ENCODE measurements at places on chromosomes 2 and 18.

DNA sequence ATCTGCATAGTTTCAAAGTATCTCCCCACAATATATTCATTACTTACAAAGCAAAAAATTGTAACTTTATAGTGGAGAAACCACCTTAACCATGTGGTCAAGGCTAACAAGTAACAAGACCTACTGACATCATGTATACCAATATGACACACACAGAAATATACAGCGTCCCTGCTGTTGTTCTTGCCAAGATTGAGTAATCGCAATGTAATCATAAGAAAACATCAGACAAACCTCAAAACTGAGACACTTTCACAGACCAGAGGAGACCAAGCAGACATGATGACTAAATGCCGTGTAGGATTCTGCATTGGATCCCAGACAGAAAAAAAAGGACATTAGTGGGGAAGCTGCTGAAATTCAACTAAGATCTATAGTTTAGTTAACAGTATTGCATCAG, 123.0 kb downstream of the ACAA2 start:
- no peak for DNase-seq

DNA sequence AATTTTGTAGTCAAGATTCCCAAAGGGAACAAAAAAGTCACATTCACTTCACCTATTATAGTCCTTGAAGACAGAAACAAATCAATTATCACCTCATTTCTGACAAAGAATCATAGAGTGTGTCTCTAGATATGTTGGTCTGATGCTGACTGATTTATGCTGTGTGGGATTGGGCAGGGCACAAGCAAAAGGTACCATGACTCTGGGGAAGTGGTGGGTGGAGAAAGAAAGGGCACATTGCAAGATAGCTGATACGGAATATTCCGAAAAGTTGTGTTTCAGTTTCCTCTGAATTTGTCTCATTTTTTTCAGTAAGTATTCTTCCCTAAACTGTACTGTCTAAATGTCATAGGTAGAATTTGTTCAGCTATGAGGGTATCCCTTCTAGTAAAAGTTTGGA, 268.0 kb downstream of the MREG start:
- DNase-seq = no peak

DNA sequence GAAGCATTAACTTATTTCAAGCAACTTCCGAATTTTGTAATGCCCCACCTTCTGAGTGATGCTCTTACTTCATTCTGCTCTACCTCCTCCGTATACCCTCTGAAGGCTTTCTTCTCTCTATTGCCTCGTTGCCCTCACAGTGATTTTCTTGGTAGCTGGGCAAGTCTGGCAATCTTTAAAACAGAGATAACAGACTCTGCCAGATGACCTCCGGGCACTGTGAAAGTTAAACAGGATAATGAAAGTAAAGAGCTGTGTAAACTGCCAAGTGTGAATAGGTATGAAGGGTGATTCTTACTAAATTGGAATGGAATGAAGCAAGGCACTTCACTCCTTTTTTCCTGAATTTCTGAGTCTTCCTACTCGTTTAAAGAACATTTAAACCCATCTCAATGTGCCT, 207.3 kb upstream of the GYPC start:
- DNase-seq = no peak

DNA sequence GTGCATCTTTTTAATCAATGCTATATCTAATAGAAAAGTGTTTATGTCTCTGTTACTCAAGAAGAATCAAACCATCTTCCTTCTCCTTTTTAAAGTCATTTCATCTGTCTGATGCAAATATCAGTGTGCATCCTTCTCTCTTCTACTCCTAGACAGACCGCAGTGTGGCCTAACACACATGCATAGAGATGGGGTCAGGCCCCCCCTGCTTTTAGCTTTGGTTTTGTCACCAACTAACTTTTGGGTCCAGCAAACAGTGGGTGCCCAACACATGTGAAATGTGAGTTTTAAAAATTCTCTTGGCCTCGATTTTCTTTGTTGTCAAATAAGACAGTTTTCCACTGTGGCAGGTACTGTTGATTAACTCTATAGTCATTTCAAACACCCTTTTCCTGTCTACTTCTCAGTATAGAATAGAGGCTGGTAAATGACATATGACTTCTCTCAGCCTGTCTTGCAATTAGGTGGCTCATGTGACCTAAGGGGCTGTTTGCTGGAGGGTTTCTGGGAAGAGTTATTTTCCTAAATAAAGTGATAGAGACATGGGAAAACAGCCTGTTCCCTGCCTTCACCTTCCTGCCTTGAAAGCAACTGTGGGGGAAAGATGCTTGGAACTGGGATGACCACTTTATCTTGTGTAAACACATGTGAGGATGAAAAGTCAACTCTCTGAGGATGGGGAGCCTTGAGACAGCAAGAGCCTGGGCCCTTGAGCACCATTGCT, 65.7 kb upstream of the DARS1 start:
- DNase-seq = no peak

- peak; percentile 96 for DNase-seq
These were observed at the start of gene GCA for GRCh38 chr2:162343824-162344616. GCA (plus strand) TSS chr2:162344132; CDS start chr2:162344249, 117 bp downstream.

- no peak for DNase-seq
These were observed 2.4 kb downstream of the TMEM200C start for GRCh38 chr18:5892823-5893431.

DNA sequence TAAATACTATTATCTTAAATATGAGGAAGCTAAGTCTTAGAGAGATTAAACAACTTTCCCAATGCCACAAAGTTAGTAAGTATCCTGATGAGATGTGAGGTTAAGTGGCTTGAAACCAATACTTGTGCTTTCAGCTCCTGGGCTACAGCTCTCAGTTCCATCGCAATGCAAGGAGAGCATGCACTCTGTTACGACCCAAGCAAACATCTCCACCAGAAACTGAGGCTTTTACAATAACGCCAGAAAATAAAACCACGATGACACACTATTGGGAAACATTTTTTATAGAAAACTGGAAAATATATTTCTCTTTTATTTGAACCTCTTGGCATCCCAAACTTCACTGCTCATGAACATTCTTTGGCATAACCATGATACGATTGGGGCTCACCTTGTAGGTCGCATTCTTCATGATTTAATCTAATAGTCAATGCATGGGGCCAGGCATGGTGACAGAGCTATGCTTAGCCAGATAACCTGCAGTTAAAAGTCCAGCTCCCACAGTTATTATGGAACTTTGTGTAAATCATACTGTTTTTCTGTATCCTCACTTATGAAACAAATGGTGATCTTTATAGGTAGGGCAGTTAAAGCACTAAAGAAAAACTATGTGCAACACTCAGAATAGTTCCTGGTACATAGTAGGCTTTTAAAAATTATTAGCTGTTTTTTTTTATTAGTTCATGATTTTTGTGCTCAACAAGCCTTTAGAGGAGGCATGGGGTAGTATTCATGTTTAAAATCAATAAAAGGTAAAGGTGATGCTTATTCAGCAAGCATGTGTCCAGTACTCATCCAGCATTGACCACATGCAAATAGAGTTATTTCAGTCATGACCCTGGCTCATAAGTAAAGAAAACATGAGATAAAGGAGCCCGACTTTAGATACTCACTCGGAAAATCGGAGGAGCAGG, 238.3 kb upstream of the TRIB2 start:
- DNase-seq = no peak

- no peak for DNase-seq
These were observed 2.7 kb upstream of the LCT start for GRCh38 chr2:135839713-135840112.

DNA sequence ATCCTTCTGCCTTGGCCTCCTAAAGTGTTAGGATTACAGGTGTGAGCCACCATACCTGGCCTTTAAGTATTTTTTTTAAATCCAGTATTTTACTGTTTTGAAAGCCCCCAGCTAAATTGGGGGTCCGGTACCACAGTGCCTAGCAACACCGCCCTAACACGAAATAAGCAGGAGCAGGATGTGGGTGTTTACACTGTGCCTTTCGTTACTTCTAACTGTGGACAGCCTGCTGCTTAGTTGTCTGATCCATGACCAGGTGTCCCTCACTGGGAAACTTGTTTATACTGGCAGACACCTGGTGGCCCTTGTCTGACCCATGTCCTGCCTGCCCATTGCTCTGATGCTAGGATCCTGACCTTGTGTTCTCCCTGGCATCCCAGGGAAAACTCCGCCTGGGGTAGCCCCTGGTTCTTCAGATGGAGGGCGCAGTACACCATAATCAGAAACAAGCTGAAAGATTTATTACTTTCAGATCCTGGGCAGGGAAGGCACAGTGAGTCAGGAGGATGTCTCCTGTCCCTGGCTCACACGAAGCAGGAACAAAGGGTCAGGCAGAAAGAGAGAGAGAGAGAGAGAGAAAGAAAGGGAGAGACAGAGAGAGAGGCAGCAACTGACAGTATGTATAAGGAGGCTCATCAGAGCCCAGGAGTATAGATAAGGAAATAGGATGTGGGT, 55.7 kb downstream of the NCAPH start:
- DNase-seq = no peak

GRCh38 chr2:10557506-10558265, 109.6 kb upstream of the ODC1 start:
- DNase-seq = no peak

DNA sequence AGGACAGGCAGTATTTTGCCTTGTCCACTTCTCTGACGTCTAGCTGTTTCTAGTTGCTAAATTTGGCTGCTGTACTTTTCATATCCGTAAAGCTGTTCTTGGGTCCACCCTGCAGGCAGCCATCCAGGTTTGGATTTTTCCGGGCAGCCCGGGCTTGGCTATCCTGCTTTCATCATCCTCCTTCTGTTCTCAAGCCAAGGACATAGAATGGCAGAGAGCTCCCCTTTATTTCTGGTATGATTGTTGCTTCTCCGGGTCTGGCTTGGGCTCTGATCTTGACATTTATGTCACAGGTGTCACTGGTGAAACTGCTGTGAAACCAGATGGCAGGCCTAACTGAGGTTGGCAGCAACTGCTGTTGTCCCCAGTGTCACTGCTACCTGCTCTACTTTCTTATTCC, 35.5 kb downstream of the SCN2A start:
- no peak for DNase-seq

DNA sequence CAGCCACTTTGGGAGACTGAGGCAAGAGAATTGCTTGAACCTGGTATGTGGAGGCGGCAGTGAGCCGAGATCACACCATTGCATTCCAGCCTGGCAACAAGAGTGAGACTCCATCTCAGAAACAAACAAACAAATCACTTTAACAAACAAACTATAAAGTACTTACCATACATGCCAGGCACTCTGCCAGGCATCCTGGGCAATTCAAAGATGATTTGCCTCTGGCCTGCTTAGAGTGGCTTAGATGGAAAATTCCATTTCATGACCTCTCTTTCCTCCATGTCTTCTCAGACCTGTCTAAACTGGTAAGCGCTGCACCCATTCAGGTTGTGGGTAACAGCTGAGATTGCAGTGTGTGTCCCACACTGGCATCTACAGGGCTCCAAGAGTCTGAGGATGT, 273.2 kb downstream of the BCL2 start:
- no peak for DNase-seq

- no peak for DNase-seq
These were observed 260.2 kb downstream of the ZNF407 start for GRCh38 chr18:74857901-74858300.

DNA sequence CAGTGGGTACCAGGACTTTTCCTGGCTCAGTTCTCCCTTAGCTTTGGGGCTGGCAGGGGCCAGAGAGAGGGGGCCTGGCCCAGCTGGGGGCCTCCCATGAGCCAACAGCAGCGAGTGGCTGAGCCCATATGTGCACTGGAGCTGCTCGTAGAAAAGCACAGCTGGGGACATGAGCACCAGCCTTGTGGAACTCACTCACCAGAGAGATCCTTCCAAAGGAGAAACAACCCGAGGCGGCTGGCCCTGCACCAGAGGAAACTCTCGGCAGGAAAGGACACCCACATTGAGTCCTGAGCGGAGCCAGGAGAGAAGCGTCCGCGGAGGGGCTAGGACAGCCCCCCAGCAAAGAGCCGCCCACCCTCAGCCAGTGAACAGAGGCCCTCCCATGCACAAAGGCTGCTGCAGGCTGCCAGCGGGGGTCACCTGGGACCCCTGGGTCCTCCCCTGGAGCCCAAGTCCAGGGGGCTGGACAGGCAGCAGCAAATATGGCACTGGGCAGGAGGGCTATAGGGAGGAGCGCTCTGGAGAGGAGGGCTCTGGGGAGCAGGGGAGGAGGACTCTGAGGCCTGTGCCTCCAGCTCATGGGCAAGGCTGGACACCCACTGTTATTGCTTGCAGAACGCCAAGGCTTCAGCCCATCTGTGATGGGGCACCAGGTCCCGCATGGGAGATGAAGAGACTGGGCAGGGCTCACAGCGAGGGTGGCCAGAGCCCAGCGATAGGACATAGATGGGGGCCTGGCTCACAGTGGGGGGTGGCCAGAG, 42.1 kb upstream of the SNED1 start:
- DNase-seq = no peak

DNA sequence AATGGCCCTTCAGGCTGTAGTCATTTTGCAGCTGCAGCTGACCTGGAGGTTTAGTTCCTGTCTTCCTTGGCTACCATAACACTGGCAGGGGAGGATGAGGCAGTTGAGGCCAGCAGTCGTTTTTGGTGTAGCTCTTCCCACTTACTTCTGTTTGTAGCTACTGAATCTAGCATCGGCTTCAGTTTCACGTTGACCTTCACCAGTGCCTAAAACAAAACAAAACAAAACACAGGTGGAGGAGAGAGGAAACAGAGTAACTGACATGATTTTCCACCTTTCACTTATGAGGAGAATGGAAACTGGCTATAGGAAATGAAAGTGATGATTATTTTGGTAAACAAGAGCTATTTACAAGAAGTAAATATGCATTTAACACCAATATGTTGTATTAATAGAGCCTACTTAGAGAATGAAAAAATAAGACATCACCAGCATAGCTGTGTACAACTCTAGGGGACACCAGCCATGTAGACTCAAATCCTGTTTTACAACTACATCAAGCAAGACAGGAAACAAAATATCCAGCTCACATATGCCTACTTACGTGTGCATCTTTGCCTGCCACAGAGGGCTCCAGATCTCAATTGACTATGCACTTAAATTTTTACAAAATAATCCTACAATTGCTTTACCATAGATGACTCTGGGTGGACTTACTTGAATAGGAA, 236.9 kb downstream of the AGPS start:
- no peak for DNase-seq

GRCh38 chr2:120914839-120915521, 179.3 kb downstream of the GLI2 start:
- no peak for DNase-seq

DNA sequence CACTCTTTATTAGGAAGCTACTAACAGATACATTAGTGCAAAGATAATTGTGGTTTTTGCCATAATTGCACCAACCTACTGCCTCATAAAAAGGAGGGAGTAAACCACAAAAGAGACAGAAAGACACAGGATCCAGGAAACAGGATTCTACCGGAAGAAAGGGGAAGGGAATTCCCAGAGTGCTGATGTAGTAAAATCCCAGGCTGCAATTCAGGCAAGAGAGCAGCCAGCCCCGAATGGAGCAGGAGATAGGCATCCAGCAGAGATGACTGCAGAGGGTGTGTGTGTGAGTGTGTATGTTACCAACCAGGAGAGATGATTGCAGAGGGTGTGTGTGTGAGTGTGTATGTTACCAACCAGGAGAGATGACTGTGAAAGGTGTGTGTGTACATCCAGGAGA, 84.4 kb downstream of the KCNS3 start:
- DNase-seq = no peak

GRCh38 chr2:72991439-72991725, 74.1 kb downstream of the EMX1 start:
- DNase-seq = no peak

GRCh38 chr2:71458413-71459083, 5.2 kb downstream of the DYSF start:
- no peak for DNase-seq
